ENCODE measurements at places on chromosomes 12 and 14.

- no peak for DNase-seq
Measured at GRCh38 chr14:52125885-52126284, 57.0 kb upstream of the NID2 start.

DNA sequence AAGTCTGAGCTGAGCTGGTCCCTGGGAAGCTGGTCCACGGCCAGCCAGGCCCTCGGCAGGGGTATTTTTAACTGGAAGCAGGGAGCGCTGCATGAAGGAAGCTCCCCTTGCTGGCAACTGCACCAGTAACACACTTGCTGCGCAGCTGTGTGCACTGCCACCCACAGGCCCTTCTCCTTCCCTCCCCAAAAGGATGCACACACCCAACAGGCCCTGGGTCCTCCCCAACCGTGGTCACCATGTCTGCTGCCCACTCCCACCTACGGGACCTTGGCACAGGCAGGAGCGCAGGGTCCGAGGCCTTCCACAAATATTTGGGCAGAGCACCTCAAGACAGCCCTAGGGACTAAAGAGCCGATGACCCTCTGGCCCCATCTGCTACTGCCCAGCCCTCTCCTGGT, 157.0 kb upstream of the PRMT8 start:
- DNase-seq, result no peak

DNA sequence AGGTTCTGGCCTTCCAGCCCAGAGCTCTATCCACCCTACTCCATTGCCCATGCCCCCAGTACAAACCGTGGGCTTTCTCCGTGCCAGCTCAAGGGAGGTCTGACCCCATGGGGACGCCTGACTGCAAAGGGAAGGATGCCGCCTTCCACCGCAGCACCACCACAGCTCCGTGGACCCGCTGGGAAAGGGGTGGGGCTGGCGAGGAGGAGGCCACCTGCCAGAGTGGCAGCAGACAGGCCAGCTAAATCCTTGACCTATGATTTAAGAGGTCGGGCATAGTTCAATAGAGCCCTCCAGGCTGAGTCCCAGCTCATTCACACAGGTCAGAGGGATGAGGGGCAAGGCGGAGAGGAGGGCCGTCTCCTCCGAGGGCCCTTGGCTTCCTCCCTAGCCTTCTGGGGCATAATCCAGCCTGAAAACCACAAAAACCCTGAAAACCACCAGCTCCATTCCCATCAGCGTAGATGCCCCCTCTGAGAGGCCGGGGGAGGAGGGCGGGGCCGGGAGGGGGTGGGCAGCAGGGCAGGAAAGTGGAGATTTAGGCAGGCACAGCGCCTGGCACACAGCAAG, 14.9 kb upstream of the FIGNL2 start:
- DNase-seq, result no peak

DNA sequence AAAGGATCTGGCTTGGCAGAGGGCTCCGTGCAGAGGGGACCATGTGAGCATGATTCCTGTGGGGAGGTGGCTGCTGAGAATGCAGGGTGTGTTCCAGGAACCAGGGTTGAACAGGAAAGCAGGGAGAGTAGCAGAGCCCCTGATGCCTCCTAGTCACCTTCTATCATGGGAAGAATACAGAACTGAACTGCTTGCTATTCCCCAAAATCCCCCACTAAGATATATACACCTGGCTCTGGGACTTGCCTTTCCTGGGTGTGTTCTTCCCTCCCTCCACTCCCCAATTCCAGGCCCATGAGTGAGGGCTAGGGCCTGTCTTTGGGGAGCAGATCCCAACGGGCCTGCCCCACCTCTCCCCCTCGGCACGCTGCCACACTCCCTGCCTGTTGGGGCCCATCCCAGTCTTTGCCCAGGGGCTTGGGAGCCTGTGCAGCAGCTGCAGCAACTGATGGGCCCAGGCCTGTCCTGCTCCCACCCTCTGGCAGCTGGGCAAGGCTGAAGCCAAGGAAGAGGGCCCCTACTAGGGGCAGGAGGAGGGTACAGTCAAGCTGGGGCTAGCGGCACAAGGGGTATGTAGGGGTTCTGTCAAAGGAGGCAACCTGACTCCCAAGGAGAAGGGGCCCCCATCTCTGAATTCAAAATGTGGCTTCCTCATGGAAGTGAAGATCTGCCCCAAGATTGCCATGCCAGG, 3.2 kb downstream of the AJUBA start:
- no peak for DNase-seq

DNA sequence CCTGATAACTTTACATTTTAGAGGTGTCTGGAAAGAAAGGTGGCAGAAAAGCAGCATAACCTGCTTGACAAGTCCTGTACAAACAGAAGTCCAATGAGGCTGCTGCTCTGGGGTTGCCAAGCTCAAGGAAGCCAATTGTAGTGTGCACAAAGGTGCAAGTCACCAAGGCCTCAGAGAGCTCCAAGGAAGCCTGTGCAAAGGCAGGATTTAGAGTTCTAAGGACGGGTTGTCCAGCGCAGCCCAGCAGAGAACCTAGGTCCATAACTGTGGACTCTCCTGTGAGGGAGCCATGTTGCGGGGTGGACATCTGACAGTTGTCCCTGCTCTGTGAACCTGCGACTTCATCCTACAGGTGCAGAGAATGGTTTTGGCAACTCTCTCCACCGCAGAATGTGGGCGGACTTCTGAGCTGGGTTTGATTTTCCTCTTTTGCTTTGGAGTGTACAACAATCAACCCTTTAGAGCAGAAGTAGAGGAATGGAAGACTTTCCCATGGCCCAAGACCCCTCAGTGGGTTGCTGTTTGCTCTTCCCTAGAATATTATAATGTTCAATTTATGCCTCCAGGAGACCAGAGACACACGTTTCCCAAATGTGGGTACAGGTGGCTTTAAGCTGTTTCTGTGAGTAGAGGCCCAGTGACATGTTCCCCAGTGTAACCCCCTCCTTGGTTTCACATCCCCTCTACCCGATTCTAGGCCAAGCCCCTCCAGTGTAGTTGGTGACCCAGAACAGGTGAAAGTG, 81.0 kb downstream of the ETV6 start:
- DNase-seq, result no peak

GRCh38 chr14:45112896-45113781, 21.1 kb downstream of the FKBP3 start:
- no peak for DNase-seq

GRCh38 chr12:96486751-96487613, 2.4 kb upstream of the CFAP54 start:
- no peak for DNase-seq

GRCh38 chr12:1013618-1014489, 22.8 kb downstream of the ERC1 start:
- DNase-seq, result no peak

DNA sequence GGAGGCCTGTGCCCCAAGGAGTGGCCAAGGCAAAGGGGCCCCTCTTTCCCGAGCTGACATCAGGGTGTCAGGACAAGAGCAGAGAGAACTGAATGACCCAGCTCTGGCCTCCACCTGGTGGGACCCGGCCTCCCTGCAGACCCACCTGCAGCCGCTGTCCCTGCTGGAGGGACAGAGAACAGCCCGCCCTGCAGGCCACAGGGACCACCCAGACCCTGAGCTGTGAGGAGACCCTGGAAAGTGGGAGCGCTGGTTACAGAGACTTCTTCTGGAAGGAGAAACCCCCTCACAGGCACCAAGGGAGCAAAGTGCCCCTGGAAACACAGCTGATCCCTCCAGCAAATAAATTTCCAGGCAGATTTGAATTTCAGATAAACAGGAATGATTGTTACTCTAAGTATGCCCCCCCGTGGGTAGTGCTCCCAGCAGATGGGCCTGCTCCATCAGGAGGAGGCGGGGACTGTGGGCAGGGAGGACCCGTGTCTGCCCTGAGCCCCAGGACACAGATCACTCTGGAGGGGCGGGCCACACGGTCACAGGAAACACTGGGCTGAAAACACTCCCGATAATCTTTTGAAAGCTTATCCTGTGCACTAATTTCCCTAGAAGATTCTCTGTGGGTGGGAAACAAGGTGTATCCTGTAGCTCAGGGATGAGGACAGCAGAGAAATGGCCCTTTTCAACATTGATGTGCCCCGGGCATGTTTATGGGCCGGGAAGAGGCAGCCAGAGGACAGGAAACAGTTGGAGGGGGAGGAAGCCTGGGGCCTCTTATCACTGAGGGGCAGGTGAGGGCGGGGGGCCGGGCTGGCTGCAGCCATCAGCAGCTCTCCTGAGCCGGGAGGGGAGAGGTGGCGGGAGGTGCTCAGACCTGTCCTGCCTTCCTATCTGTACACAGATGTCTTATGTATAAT, 276.0 kb downstream of the ADGRD1 start:
- DNase-seq, result no peak

DNA sequence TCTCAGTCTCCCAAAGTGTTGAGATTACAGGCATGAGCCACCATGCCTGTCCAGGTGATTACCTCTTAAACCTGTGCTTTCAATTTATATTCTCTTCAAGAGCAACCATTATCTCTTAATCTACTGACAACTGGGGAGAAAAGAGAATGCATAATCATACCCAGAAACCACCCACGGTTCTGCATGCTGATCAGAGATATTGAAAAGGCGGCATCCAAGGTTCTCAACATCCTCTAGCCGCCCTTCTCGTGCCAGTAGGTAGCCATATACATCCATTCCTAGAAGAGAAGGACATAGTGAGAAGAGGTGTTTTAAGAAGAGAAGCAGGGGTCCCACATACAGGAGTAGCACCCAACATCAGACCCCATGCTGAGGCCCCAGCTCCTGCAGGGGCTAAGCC, 20.8 kb downstream of the ANAPC7 start:
- no peak for DNase-seq

DNA sequence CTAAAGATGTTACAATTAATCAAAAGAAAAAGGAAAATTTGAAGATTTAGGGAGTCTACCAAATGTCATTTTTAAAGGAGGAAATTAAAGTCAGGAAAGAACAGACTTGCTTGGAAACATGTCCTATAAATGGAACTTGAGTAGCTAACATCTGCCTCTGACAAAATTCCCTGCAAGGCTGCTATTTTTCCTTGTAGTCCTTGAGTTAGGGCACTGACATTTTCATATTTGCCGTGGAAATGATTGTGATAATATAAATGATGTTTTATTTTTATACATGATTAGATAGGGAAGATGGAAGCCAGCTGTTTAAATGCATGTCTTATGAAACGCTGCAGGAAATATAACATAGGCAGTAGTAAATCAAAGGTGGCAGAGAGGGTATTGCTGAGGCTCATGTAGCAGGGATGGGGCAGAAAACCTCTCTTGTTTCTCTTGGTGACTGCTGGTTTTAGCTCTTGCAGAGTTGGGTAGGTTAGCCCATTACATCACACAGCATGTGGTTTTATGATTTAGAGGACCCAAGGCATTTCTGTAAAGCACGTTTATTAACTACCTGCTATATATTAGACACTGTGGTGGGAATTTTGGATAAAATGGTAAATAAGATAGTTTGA, 21.7 kb downstream of the NUBPL start:
- no peak for DNase-seq

DNA sequence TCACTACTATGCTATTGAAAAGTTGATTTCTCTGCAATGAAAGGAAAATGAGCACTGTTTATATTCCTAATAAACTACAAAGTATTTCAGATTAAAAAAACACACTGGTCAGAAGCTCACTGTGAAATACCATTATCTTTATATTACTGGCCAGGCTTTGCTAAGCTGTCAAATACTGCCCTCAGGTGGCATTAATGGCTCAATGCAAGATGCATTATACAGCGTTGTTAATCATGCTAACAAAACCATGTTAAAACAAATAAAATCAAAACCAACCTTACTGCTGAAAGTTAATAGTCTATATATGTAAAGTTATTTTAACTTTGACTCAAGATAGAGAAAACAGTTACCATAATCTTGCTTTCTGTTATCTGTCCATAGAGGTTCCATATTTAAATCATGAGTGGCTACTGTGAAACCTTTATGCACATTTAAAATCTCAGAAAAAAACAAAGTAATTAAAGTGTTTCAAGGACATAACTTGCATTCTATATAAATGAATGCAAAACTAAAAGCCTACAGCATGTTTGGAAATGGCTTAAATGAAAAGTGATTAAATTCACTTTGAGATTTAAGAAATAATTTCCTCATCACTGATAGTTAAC, 121.7 kb downstream of the RALGAPA1 start:
- no peak for DNase-seq

DNA sequence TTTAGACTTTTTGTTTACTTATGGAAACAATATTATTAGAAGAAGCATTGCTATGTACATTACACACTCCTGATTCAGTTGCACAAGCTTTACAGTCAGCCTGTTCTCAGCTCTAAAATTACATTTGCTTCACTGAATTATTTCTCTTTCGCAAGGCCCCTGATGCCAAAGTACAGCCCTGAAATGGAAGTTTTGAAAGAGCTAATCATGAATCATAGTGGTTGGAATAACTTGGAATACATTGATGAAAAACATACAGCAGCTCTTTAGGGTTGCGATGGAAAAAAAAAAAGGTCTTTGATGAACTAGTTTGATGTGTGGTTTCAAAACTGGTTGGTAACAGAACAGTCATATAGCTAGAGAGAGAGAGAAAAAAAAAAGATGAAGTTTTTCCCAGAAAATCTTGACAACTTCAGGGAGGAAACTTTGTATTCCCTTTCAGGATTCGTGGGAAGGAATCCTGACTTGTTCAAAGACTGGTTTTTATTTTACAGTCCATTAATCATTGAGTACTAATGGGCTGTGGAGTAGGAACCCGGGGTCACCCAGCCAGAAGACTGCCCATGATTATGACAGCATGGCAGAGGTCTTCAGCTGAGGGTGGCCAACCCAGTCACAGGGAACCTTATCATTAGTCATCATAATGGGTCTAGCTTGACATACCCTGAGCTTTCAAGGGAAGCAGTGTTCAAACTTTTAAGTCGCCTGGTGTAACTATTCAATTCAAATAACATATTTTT, 460.1 kb downstream of the NAV3 start:
- no peak for DNase-seq

DNA sequence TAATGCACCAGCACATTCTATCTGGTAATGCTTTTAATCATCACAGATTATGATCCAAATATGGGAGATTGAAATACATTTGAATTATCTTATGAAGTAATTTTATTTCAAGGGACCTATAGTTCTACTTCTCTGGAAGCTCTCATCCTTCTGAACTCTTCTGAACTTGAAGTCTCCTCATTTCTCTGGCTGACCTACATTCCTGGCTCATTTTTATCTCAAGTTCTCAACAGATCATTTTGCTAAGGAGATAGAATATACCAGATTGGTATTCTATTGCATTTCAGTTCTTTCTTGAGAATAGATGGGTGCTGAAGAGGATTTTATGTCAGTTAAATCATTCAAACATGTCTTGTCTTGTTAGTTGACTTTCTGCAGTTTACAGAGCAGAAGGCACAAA, 7.9 kb downstream of the HMGA2 start:
- DNase-seq, result no peak

DNA sequence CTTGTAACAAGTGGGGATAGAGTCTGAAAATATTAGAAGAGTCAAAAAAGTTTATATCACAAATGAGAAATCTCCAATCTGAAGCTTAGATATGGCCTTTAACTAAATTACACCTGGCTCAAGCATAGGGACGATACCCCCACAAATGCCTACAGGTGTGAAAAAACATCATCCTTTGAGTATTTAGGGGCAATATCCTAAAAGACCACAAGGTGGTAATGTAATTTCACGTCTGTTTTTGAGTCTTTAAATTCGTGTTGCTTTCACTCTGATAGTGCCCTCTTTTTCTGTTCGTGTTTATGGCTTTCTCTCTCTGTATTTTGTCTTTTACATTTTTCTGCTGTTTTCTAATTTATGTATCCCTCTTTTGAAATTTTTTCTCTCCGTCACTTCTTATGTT, 84.3 kb downstream of the ETNK1 start:
- no peak for DNase-seq

- no peak for DNase-seq
Measured at GRCh38 chr12:40171501-40171900, 53.3 kb upstream of the LRRK2 start.

- DNase-seq, result no peak
Measured at GRCh38 chr14:22737052-22737451, 29.4 kb upstream of the OXA1L start.
